ENCODE measurements at places on chromosomes 7 and 10.

DNA sequence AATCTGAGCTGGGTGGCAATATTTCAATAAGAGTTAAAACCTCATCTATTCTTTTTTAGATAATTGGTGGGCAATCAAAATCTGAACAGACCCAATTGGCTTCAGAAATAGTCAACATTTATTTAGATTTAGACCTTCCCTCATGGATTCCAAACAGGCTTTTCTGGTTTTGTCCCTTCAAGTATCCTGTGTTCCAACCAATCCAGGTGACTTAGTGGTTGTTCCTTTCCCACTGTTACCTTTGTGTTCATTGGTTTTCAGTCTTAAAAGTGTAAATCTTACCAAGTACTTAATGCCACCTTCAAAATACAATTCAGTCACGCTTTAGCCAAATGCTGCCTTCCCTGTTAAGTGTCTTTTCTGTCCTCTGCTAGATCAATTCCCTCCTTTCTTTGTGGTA lies 85.9 kb downstream of the AHR start:
- no peak for DNase-seq

- DNase-seq = no peak
These were observed 236.2 kb upstream of the PITRM1 start for GRCh38 chr10:3408603-3409365.

DNA sequence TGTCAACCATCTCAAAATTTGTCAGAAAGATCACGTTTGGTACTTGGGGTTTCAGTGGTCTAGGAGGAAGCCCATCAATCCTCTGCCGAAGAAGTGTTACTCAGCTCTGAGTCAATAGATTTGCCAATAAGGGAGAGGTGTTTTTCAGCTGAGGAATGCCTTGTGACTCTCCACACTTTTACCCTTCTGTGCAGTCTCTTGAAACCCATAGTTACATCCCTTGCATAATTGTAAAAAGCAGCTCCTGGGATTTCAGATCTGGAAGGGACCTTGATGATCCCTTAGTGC lies 47.5 kb downstream of the INSYN2A start:
- peak; percentile 41 for DNase-seq

- no peak for DNase-seq
These were observed 103.7 kb upstream of the CTBP2 start for GRCh38 chr10:125264091-125264490.

DNA sequence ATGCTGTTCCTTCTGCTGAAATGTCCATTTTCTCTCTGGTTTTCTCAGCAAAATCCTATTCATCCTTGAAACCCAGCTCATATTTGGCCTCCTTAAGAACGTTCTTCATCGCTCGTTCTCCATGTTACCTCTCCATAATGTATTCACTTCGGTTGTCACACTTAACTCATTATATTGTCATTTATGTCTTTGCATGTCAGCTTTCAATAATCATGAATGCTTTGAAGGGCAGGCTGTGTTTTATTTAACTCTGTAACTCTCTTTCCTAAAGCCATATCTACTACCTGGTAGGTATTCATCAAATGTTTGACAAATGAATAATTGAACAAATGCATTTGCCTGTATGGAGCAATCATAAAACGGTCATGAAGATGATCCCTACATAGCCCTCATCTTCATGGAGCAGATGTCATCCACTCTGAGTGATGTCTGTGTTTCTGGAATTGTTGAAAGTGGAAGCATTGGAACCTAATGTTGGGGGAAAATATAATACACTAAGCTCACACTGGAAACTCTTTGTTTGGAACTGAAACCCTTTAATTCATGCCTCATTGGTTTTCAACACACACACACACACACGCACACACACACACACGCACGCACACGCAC lies 303.4 kb downstream of the PLXNA4 start:
- no peak for DNase-seq

DNA sequence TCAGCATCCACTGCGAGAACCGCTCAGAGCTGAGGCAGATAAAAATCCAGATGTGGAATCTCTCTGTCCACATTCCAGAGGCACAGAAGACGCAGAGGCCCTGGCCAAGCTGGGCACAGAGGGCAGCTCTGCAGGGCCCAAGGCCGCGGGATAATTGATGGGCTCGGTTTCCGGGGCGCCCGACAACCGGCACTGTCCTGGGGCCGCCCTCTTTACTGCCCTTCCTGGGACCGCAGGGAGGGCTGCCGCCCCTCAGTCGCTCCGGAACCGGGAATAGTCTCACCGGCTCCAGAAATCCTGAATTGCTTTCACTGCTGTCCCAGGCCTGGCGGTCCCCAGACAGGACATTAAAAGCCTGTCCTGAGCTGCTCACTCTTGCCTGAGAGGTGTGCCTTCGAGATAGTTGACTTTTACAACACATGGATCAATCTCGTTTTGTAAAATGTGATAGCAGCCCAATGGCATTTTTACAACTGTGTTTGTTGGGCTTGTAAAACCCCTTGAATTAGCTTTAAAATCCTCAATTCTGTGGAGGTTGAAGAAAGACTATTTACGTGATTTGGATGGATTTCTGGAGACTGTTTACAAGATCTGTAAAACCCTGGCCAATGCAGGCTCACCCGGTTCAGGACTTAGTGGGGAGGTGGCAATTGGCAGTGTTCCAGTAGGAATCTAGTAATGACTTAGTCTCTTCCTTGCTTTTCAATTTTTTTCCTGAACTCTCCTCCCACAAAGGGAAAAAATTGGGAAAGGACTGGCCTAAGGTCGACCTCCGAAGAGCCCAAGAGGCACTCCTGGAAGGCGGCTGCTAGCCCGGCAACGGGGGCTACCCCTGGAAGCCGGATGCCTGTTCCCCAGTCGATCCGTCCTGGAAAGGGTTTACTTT lies 1.4 kb upstream of the HOXA6 start:
- DNase-seq = no peak

DNA sequence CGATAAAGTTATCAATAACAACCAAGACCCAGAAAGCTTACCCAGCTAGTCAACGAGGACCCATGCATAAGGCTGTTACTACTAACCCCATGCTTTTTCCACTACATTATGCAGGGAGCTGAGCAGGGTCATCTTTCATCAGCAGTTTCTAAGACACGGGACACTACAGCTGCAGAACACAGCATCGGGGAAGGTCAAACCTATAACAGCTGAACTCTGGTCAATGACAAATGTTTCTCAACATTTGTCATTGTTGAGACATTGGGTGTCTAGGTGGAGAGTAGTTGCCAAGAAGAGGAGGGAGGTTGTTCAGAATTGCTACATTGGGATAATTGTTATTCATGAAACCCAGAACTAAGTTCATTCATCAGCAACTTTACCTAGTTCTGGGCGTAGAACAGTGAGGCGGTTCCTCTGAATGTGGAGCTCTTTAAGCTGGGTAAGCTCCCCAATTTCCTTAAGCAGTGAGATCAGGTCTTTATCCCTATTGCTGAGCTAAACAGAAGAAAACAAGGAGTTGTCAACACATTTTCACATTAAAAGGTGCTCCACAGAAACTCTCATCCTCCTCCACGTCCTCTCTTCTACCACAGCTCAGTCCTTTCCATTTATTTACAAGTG lies 105.6 kb downstream of the ZNF22 start:
- DNase-seq = no peak

DNA sequence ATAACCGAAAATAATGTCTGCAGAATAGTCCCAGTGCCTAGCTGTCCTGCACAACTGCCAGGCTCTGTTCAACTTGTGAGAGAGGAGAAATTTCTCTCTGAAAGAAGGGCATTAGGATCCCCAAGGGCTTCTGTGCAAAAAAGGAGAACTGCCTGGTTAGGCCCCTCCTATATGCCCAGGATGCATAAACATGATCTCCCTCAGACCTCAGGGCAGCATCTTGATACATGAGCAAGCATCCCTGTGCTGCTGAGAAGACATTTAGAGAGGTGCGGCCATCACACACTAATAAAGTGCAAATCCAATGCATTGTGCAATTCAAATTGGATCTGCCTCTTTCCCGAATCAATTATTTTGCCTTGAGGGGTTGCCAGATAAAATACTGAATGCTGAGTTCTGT lies 553.6 kb downstream of the TNS3 start:
- no peak for DNase-seq

DNA sequence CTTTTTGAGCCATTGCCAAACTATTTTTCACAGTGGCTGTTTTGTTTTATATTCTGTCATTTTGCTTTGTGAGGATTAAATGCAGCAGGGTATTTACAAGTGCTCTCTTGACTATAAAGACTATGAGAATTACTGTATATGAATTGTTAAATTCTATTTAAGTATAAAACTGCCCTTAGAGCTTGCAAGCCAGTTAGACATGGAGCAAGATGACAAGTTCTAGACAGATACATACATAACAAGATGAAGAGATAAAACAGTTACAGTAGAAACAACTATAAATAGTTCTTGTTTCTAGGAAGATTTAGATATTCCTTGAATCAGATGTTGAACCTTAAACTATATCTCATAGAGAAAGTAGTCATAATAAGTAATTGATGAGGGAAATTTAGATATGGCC lies 60.6 kb downstream of the DNAH11 start:
- DNase-seq = no peak

DNA sequence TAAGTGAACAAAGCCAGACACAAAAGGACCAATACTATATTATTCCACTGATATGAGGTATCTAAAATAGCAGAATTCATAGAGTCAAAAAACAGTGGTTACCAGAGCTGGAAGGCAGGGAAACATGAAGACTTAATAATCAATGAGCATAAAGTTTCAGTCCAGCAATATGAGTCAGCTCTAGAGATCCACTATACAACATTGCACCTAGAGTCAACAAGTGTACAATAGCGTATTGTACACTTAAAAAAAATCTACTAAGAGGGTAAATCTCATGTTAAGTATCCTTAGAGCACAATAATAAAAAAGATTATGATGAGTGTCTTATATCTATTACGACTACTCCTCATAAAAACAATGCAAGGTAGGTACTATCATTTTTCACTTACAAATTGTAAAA lies 36.1 kb downstream of the C10orf90 start:
- no peak for DNase-seq

- no peak for DNase-seq
These were observed 109.6 kb downstream of the MACC1 start for GRCh38 chr7:20107582-20107981.

GRCh38 chr7:158400601-158401225 lies 186.9 kb downstream of the PTPRN2 start:
- DNase-seq = no peak

DNA sequence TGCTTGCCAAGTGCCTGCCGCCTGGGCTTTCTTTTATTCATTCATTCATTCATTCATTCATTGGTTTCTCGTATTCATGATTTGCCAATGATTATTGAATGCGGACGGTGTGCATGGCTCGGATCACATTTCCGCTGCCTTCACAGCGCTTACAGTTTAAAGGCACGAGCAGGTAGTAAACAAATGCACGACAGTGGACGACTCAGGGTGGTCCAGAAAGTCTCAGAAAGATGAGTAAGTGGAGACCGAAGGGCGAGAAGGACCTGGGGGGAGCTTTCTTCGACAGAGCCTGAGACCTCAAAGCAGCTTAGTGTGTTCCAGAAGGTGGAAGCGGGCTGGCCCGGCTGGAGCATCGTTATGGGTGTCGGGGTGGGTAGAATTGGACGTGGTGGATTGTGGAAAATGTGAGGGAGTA lies 506 bp downstream of the MCM10 start:
- peak; percentile 22 for DNase-seq

GRCh38 chr10:66917104-66917503 lies 8.7 kb upstream of the LRRTM3 start:
- DNase-seq = no peak

- DNase-seq = peak; percentile 60
These were observed 432 bp downstream of the TMEM248 start for GRCh38 chr7:66921396-66921917.

DNA sequence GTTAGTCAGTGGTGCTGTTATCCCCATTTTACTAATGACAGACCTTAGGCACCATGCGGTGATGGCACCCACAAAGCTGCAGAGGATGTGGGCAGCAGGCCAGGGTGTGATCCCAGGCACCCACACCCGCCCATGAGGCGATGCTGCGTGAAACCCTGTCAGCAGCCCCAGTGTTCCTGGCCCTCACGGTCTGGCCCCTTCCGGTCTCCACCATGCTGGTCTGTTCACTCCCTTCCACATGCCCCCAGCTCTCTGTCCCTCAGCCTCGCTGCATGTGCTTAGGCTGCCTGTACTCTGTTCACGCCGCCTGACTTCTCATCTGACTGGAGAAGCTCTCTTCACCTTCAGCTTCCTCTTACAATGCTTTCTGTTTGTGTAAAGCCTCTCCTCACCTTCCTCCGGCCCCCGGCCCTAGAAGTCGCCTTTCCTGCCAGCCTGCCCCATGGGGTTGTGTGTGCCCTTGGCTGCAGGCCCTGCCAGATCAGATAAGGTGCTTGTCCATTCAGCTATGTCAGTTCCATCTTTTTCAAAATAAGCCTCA lies 17.6 kb upstream of the ORAI2 start:
- no peak for DNase-seq

DNA sequence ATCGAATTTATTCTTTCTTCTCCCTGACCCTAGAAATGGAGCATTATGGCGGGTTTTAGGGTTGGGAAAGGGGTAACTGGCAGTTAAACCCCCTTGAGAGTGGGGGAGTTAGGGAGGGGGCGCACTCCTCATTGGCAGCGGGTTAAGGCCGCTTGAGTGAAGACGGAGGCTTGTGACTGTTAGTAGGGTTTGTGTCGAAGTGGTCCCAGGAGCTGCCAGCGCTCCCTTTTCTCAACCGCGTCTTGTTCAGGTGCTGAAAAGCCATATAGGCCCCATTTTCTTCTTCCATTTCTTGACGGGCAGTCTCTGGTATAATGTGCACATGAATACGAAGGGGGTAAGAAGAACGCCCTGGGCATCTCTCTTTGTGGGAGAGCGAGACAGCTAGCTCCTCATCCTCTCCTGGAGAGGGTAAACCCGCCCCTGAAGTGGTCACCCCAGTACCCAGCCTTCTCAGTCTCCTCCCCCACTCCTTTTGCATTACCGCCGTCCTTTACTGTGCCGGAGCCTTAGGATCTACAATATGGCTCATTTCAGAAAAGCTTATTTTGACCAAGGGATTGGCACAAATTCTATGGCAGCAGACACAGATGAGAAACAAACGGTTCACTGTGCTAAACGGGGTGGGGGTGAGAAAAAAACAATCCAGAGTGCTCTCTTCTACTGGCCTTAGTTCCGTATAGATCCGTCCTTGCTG lies 836 bp downstream of the KMT2E start:
- peak; percentile 53 for DNase-seq

- DNase-seq = no peak
These were observed 140.6 kb downstream of the ARHGAP22 start for GRCh38 chr10:48464121-48464870.

DNA sequence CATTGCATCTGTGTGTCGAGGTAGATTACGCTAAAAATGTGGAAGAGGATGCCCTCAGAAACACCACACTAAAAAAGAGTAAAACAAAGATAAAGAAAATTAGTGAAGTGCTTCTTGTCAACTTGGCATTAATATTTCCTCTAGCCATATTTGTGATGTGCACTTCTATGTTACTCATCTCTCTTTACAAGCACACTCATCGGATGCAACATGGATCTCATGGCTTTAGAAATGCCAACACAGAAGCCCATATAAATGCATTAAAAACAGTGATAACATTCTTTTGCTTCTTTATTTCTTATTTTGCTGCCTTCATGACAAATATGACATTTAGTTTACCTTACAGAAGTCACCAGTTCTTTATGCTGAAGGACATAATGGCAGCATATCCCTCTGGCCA lies 79.0 kb upstream of the SCIN start:
- DNase-seq = no peak
